ENCODE measurements at places on chromosomes 12 and 14.

- no peak for DNase-seq
Measured at GRCh38 chr14:94805680-94806288, 35.9 kb upstream of the GSC start.

GRCh38 chr14:102574281-102575159, 17.9 kb upstream of the RCOR1 start:
- DNase-seq: no peak

DNA sequence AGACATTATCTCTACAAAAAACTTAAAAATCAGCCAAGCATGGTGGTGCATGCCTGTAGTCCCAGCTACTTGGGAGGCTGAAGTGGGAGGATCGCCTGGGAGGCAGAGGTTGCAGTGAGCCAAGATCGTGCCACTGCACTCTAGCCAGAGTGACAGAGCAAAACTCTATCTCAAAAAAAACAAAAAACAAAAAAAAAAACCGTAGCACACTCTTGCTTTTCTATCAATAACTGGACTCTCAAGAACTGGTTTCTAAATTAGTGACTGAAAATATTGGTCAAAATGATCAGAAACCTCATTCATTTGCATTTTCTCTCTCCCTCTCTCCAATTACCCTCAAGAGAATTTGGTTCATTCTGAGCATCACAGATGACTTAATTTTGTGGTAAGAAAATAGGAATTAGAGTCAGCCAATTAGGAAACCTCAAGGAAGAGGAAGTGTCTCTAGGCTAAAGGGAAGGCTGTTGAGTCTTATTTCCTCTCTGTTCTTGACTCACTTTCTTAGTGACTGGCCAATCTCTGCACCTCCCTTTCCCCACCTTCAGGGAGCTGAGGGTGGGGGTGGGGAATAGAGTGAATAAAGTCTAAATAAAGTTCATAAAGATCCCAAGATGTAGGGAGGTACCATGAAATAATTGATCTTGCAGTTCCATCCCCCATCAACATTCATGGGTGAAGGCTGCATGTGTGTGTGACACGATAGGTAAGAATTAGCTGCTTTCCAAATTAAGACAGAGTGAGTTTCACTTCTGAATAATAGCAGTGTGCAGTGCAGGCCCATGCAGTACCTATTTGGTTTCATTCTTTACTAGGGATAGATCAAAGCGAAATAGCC, 6.8 kb upstream of the PSMA6 start:
- DNase-seq: no peak

- DNase-seq: no peak
Measured at GRCh38 chr14:99718031-99718810, 34.1 kb downstream of the CYP46A1 start.

- no peak for DNase-seq
Measured at GRCh38 chr14:54788701-54789100, 113.9 kb downstream of the GCH1 start.

- no peak for DNase-seq
Measured at GRCh38 chr12:110307372-110307771, 26.3 kb downstream of the ATP2A2 start.

- DNase-seq: no peak
Measured at GRCh38 chr12:77727442-77728001, 103.2 kb upstream of the NAV3 start.

DNA sequence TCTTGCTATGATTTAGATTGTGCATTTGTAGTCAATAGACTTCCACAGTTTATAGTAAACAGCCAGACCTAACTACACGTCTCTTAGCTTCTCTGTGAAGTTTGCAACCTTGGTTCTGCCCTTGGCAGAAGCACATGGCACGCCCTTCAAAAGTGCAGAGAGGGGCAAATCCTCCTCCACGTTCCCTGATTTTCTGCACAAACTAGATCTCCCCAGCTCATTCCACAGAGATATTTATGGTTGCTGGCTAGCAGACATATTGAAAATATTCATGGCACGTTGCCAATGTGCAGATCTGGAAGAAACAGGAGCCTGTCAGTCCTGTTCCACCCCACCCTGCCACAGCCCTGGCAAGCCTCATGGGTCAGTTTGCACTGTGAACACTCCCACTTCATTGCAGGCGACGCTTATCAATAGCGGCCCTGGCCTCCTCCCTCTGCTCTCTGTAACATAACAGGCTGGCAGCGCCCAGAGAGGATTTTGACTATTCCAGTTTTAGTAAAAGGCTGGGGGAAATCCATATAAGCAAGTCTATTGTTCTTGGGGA, 6.5 kb upstream of the LGALS3 start:
- no peak for DNase-seq

GRCh38 chr12:88471331-88472045, 108.8 kb downstream of the KITLG start:
- DNase-seq: peak; percentile 22

DNA sequence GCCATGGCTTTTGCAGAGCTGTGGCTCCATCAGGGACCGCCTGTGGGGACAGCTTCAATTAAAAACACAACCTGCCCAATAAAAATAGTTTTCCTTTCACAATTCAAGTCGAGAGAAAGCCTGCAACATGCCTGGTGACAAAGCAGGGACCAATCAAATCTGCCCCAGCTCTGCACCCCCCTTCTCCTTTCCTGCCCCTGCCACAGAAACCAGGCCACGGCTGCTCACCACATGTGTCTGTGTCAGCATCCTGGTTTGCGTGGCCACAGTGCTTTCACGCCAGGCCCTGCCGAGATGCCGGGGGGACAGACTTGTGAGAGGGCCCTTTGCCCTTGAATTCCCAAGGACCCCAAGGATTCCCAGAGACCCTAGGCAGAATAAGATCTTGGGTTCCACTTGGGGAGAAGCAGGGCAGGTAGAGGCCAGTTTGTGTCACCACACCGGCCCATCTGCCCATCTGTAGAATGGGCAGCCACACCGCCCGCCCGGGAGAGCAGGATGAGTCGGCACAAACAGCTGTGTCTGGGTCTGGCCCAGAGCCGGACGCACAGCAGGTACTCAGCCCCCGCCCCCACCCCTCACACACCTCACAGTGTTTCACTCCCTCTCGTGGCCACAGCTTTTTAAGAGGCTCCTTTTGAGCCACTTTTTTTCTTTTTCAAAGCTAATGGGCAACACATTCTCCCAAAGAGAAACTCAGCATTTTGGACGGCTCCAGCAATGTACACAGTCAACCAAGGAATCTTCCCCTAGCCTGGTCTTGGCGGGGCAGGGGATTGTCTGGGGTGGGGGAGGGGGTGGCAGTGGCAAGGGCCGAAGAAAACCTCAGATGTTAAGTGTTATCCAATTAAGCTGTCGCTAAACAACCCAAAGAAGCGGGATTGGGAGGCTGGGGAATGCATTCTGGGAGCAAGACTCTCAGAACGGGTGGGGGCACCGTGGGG, 41.5 kb downstream of the BCL11B start:
- DNase-seq: no peak

DNA sequence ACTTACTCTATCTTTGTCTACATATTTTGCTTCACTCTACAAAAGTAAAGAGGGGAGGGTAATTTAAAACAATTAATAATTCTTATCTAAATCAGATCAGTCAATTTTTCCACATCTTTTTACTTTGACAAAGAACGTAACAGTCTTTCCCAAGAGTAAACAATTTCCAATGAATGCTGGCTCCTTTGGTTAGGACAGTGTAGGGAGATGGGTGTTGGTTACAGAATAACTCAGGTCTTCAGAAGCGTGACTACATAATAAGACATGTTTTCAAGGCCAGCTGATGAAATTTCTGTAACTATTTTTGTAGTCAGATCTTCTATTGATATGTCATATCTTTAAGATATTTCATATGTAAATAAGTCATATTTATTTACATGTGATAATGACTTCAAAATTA, 183.0 kb upstream of the CAND1 start:
- DNase-seq: no peak

GRCh38 chr14:72708708-72709475, 185.0 kb downstream of the DPF3 start:
- no peak for DNase-seq

Measured in NT2/D1 (cell line).